ENCODE measurements at places on chromosomes 1 and 21.

DNA sequence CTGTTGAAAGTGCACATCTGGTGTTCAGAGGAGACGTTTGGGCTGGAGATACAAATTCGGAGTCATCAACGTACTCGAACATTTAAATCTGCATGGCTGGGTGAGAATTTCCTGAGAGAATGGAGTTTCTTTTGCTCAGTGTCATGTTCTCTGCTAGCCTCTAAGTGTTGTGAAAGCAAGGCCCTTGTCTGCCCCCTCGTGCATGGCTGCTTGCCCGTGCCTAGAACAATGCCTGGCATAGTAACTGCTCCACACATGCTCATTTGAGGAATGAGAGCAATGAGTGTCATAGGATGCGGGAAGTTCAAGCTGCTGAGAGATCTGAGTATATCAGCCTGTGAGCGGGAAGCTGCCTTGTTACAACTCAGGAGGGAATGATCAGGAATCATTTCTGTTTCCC lies 171.1 kb upstream of the CSF3R start:
- no peak for DNase-seq

- no peak for DNase-seq
These were observed 2.4 kb downstream of the ECHDC2 start for GRCh38 chr1:52919051-52919722.

DNA sequence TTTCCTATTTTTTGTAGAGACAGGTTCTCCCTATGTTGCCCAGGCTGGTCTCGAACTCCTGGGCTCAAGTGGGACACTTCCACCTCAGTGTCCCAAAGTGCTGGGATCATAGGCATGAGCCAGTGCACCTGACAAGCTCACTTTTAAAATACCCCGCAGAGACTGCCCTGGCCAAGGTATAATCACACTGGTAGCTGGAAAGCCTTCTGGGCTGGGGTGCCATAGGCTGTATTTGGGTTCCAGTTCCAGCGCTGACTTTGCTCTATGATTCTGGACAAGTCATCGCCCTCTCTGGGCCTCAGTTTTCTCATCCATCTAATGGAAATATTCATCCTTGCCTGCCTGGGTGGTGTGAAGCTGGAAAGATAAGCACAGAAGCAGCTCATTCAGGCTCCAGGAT lies 10.4 kb downstream of the LDLRAD1 start:
- no peak for DNase-seq

GRCh38 chr1:51607681-51608095 lies 9.2 kb upstream of the OSBPL9 start:
- DNase-seq = no peak

DNA sequence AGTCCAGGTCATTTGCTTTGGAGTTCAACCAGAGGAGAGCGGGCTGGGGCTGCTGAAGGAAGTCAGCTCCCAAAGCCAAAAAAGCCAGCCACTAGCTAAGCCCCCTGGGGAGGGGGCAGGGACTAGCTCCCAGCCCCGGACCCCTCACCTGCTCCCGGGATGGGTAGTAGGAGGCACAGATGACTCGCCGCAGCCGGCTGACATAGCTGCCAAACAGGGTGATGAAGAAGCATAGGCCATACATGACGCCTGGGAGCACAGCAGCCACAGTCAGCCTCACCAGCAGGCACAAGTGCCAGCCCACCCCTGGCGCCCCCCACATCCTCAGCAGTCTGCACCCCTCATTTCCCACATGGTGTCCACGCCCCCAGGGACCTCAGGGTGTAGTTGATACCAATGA lies 7.4 kb downstream of the DCST2 start:
- no peak for DNase-seq

GRCh38 chr1:63827411-63828321 lies 53.8 kb downstream of the ROR1 start:
- no peak for DNase-seq

DNA sequence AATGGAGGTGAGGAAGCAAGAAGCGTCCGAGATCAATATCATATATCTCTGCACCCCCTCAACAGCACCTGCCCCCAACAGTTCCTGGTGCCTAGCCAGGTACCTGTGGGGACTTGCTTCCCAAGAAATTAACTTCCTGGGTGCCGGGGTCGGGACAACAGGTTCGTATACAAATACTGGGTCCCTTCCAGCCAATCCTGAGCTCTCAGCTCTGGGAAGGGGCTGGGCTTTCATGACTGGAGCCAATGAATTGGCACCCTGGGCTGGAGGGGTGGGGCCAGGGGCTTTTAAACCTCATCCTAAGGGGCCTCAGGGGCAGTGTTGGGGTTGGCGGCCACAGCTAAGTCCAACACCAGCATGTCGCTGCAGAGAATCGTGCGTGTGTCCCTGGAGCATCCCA lies at the start of gene PADI3:
Gene PADI3, plus strand, starts transcription at position 318 of the 400 bp plus-strand sequence. Its CDS starts 40 bp downstream, at position 358.
- DNase-seq = no peak

DNA sequence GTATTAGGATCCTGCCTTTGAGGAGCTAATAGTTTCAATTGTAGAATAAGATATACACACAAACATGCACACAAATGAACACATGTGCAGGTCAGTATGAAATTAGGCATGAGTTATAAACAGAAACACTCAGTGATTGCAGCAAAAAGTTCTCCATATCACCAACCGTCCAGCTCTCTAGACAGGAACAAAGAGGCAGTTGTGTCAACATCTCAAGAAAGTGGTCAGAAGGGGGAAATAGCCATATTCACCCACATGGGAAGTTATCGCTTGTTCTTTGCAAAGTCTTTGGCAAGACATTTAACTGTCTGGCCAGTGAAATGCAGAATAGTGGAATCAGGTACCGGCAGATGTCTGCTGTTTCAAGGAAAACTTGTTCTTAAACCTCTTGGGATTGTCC lies 29.4 kb upstream of the PIGC start:
- DNase-seq = no peak

- DNase-seq = no peak
These were observed 338.7 kb downstream of the LRRIQ3 start for GRCh38 chr1:73859227-73859626.

DNA sequence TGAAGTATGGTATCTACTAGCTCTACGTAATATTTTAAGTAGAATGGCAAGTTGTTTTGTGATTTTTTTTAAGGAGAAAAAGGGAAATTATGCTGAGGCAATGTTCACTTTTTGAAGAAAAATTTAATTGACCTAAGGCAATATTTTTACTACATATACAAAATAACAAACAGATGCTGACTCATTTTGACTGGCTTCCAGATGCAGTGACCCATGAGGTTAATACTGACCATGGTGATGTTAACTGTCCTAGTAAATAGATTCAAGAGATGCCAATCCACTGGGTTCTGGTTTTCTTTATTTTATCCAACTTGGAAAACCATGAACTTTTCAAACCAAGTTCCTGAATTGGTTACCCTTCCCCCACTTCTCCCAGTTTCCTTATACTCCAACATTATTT lies 154.9 kb downstream of the CRB1 start:
- no peak for DNase-seq

- no peak for DNase-seq
These were observed 113.6 kb downstream of the GREM2 start for GRCh38 chr1:240498335-240498734.

GRCh38 chr1:74316302-74316701 lies 81.1 kb downstream of the TNNI3K start:
- DNase-seq = no peak

DNA sequence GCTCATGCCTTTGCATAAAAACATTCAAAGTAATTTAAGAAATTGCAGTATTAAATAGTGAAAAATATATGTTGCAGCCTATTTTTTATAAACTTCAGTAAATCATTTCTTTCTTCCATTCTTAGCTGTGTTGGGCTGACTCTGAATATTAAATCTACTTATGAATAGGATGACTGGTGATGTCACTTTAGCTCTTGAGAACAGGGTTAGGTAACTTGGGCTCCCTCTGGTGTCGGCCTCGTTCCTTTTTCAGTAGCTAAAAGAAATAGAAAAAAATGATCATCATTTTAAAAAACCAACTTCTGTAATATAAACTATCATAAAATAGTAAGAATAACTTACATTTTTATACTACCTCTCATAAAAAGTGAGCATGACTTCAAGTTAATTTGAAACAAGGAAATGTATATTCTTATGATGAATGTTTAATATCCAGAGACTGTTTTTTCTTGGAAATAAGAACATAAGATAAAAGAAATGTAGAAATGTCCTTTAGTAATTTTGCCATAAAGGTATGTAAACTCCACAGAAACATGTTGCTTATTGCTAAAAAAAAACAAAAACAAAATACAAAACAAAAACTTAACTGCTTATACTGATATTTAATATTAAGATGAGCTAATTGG lies 26.8 kb upstream of the NCAM2 start:
- DNase-seq = no peak

DNA sequence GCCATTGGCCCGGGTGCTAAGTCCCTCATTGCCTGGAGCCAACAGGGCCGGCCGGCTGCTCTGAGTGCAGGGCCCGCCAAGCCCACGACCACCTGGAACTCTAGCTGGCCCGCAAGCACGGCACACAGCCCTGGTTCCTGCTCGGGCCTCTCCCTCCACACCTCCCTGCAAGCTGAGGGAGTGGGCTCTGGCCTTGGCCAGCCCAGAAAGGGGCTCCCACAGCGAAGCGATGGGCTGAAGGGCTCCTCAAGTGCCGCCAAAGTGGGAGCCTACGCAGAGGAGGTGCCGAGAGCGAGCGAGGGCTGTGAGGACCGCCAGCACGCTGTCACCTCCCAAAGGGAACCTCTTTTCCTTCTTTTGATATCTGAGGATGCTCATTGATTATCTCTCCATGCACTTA lies 283.4 kb downstream of the PRDM2 start:
- DNase-seq = no peak

DNA sequence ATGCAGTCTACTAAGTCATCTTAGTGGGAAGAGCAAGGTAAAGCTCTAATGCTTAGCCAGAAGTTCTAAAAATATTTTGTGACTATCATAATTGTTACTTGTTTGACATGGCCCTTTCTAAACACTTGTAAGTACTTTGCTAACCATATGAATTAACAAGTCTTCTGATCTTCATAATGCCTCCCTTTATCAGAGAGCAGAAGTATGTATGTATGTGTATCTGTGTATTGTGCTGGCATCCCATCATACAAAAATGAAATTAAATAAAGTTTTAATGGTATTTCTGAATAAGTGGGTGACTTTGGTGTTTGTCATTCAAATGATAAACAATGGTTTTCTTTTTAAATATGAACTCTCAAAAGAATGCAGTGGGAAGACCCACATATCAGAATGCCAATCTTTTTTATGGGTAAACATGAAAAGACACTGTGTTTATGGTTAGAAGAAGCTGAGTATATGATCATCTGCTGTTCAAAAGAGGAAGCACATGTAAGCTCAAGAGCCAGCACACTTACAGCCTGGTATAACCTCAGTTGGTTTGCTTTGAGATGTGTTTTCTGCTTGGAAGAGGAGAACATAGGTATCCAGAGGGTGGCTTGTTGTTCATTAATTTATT lies 159.6 kb downstream of the CLEC20A start:
- DNase-seq = no peak

DNA sequence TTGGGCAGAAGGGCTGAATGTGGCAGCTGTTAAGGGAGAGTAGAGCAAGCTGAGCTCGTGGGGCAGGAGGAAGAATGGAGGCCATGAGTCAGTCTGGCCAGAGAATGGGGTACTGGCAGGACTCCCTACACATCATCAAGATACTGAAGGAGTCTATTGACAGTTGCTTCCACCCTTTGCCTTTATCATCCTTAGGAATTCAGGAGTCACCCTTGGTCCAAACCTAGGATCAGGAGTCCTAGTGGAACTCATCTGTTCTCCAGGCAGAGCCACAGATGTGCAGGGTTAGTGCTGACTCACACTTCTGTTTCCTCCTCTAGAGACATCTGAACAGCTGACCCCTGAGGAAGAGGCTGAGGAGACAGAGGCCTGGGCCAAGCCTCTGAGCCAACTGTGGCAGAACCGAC lies 18.7 kb upstream of the ST3GAL3 start:
- no peak for DNase-seq

- no peak for DNase-seq
These were observed 134.2 kb downstream of the SMYD2 start for GRCh38 chr1:214415131-214415530.

- no peak for DNase-seq
These were observed 33.5 kb upstream of the HHAT start for GRCh38 chr1:210294999-210295745.

GRCh38 chr1:108880850-108881249 lies 4.1 kb downstream of the GPSM2 start:
- DNase-seq = no peak

GRCh38 chr1:189206617-189207016 lies 1271.0 kb downstream of the BRINP3 start:
- DNase-seq = no peak

DNA sequence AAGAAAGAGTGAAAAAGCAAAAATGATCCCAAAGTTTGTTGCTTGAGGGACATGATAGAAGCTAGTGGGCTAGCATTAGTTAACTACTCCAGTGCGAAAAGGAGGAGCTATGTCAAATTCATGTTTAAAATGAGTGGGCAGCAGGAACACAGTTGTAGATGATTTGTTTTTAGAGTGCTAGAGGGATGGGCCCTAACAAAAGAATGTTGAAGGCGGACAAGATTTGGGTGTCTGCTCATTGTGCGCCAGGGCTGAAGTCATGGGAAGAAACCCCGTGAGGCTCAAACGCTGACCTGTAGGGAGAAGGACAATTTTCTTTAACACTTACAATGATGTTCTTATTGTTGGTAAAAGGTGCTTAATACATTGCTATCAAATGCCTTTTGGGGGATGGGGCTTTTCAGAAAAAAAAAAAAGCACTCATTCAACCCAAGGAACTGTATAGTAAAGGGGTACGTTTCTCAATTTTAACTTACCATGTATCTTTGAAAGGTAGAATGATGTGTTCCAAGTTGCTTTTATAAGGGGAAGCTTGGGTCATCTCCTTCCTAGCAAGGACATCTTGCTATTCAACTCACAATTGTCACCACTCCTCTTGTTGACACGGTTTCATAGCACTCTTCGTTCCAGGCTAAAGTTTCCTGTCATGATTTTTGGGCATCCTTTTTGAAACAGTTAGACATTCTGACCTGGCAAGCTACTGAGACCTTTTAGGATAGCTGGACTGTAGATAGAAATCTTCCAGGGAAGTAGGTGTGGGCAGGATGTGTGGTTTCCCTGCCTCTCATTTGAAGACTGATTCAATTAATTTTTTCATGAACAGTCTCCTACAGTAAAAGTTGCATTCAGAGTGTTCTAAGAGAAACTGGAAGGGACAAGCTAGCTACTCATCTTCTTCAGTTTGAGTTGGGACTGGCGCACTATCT lies 53.0 kb upstream of the CNN3 start:
- DNase-seq = no peak

DNA sequence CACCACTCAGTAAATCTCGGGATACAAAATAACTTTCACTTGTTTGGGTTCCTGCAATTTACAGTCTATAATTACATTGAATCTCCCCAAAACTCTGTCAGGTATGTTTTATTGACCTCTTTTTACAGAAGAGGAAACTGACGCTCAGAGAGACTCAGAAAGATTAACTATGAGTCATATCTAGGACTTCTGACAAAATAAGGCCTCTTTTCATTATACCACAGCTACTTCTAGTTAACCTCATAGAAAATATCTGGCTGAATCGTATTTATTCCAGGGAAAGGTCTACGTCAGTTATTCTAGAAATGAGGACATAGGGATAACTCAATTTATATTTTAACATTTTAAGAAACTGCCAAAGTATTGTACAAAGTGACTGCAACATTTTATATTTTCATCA lies 211.1 kb upstream of the FAM78B start:
- no peak for DNase-seq

GRCh38 chr21:33080776-33081175 lies 10.8 kb downstream of the OLIG1 start:
- no peak for DNase-seq

GRCh38 chr1:172341697-172342096 lies 78.8 kb upstream of the C1orf105 start:
- no peak for DNase-seq

Data from stimulated activated CD8-positive, alpha-beta memory T cell treated with anti-CD3 and anti-CD28 coated beads, Interleukin-4, amount 100 ng/mL, for 1 hour (primary cell).